ENCODE measurements at places on chromosomes 2 and 18.
A peak's percentile ranks its signal among the peaks of the same experiment; 100 is the strongest.

GRCh38 chr2:127479866-127480743 lies 46.2 kb downstream of the IWS1 start:
- no peak for DNase-seq

GRCh38 chr2:240564561-240565332 lies 3.5 kb upstream of the RNPEPL1 start:
- no peak for DNase-seq

GRCh38 chr2:25377822-25378421 lies 36.2 kb upstream of the DNMT3A start:
- DNase-seq, result no peak

DNA sequence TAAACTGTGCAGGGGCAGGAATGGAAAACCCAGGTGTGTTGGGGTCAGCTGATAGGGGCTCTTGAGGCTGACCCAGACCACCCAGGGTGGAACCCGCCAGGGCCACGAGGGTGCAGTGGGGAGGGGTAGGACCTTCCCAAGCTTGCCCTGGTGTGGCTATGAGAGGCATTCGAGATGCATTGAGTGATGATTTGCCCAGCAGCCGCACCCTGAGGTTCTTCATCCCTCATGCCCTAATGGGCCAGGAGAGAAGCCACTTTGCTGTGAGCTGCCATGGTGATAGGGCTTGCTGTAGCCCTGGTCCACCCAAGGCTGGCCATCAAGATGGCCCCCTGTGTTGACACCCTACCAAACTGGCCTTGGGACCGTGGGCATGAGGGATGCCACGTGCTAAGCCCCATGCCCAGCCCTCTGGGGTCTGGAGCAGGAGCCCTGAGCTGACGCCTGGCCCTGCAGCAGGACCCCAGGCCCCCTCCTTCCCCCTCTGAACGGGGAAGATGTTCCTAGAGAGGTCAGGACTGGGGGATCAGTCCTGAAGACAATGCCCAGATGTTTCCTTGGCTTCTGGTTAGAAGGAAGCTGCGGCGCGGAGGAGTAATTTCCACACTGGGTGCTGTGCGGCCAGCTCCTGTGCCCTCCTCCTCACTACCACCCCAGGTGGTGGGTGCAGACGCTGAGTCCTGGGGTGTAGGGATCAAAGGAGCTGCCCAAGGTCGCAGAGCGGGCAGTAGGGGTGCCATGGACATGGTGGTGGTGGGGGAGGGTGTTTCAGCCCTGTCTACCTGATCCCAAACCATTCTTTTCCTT lies 122.5 kb upstream of the HDAC4 start:
- no peak for DNase-seq

- no peak for DNase-seq
These were observed 101.5 kb downstream of the ALMS1 start for GRCh38 chr2:73487112-73487657.

DNA sequence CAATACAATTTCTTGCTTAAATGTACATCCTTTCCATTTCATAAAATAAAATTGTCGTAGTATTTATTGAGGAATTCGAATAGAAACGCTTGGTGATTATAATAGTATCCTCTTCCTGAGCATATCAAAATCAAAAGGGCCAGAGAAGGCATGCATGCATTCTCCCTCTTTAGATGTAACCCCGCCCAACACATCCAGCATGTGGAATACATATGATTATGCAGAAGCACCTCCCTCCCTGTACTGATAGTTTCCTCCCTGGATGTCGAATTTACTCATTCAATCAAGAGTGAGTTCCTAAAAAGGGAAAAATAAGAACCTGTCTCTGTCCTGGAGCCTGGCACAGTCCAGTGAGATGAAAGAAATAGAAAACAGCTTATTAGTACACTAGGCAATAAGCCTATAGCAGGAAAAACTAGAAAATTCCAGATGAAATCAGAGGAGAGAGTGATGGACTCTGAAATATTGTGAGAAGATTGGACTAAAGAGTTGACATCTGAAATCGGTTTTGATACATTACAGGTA lies 262.9 kb downstream of the RDH14 start:
- DNase-seq, result no peak

GRCh38 chr2:176066645-176067588 lies 16.8 kb downstream of the EVX2 start:
- no peak for DNase-seq

DNA sequence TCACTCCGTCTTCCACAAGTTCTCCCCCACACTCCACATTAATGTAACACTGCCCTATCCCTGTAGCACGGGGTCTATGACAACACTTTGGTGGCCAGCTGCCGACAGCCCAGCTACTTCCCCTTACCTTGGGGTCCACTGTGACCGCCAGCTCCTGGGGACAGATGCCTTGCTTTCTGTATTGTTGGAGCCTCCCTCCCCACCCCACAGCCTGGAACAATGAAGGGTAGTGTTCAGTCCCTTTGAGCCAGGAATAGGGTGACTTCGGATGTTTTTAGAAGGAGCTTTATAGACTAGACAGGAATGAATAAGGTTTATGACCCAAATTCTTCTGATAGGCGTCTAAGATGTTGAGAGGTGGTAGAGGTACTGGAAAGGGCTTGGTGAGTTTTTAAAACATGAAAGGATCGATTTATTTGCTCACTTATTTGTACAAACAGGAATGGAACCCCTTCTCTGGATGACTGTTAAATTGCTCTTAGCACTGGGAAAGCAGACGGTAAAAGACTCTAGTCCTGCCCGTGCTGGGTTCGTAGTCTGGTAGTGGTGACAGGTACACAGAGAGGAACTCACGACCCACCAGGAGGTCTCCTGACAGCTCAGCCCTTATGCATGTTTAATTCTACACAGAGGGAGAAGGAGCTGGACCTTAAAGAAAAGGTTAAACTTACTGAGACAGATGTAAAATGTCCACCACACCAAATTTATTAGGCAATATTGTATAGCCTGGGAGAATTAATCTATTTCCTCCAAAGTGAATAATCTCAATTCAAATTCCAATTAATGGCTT lies 90.9 kb downstream of the MYCN start:
- no peak for DNase-seq

DNA sequence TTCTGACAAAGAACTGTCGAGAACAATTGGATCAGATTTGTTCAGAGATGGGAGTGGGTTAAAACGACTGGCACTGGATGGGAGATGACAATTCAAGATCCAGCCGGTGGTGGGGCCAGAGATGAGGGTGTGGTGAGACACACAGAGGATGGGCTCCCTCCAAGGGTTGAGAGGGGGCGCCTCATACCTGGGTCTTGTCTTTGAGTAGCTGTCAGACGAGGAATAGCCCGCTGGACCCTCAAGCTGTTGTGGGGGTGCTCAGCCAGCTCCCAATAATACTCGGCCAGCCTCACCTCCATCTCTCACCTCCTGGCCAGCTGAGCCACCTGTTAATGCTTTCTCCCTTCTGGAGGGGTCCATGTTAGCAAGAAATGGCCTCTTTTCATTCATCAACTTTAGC lies 14.0 kb downstream of the INPP5D start:
- DNase-seq, result no peak

DNA sequence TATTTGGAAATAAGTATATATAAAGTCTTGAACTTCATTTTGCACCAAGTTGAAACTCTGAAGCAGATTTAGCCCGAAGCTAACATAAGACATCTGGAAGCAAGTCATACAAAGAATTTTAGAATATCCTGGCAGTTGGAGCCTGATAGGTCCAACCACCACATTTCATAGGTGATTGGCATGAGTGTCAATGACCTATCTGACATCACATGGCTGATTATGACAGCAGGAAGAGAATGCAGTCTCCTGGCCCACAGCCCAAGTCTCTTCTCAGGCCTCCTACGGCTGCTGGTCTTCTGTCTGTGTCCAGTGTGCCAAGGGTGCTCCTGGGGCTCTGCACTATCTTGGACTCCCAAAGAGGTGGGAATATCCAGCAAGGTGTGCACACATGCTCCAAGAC lies 325.7 kb upstream of the ACVR2A start:
- DNase-seq, result no peak

DNA sequence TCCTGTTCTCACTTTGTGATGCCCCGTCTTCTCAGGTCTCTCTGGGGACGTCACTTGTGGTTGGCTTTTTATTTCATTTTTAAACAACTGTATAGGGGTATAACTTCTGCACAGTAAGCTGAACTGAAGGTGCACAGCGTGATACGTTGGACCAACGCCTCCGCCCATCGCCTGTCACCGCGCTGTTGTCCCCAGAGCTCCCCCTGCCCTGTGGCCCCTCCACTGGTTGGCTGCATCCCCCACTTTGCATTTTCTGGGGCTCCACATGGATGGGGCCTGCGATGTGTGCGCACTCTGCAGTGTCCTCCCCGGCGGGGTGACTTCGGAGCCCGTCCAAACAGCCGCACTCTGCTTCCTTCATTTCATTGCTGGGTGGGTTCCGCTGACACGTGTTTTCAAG lies 14.3 kb downstream of the GPR35 start:
- DNase-seq, result no peak

GRCh38 chr2:7609974-7610373 lies 692.8 kb downstream of the RNF144A start:
- DNase-seq, result no peak

- DNase-seq, result peak; percentile 61
These were observed 29.2 kb downstream of the ZNF521 start for GRCh38 chr18:25322806-25323205.

GRCh38 chr2:54652540-54652939 lies 70.9 kb upstream of the EML6 start:
- no peak for DNase-seq

DNA sequence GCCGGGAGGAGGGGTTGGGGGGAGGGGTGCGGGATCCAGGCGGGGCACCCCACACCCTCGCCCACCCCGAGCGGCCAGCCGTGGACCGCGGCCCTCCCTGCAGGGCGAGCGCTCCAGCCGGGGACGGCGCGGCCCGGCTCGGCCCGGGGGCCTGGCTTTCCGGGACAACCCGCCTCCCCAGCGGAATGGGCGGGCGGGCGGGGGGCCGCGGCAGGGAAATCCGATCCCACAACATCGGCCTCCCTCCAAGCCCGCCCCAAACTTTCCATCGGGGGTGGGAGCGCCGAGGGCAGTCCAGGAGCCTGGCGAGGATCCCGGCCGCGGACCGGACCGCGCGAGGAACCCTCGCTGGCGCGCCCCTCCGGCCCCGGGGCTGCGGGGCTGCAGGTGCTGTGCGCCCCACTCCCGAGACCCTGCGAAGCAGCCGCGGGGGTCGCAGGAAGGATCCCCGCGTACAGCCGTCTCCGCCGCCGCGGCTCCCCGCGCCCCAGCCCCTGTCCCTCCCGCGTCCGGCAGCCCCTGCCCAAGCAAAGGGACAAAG lies 529 bp downstream of the SEMA4C start:
- DNase-seq, result no peak

DNA sequence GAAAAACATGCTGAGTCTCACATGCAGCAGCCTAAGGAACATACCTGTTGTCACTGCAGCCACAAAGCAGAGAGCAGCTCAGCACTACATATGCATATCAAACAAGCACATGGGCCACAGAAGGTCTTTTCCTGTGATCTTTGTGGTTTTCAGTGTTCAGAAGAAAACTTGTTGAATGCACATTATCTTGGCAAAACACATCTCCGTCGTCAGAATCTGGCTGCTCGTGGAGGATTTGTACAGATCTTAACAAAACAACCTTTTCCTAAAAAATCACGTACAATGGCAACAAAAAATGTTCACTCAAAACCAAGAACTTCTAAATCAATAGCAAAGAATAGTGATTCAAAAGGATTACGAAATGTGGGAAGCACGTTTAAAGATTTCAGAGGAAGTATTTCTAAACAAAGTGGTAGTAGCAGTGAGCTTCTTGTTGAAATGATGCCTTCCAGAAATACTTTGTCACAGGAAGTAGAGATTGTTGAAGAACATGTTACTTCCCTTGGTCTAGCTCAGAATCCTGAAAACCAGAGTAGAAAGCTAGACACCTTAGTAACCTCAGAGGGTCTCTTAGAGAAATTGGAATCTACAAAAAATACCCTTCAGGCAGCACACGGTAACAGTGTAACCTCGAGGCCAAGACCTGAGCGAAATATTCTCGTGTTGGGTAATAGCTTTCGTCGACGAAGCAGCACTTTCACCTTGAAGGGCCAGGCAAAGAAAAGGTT lies 34.1 kb downstream of the ZNF407 start:
- no peak for DNase-seq

GRCh38 chr2:19987936-19988335 lies 2.0 kb downstream of the WDR35 start:
- no peak for DNase-seq

DNA sequence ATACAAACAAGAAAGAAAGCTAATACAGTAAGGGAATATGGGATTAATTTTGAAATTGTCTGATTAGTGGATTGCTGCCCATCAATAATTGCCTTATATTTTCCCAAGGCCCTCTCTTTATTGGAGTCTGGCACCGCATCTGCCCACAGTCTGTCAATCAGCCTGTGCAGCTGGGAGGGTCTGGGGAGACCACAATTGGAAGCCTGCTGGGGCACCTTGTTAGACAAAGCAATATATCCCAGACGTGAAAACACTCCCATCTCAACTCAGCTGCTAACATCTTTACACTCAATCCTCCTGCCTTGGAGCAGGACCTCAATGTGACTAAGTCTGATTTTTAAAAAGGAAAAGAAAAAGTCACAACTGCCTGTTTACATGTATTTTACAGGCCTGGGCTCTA lies 258.6 kb downstream of the SRBD1 start:
- DNase-seq, result no peak

DNA sequence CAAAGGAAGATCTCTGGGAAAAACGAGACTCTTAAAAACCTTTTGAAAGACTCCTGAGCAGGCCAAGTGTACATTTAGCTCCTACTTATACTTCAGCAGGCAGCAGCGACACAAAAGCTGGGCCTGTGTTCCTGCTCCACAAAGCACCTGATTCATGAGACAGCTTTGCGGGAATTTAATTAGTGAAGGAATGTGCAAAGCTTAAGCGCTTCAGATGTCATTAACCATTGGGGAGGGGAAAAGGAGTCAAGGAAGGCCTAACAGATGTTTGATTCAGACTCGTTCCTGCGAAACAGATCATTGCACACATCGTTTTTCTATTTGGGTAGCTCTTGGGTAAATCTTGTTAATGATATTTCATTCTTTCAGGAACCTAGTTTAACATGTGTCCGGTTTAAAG lies 125.9 kb downstream of the MAIP1 start:
- peak; percentile 12 for DNase-seq

- DNase-seq, result no peak
These were observed 18.4 kb downstream of the TMEM200C start for GRCh38 chr18:5876891-5877290.

DNA sequence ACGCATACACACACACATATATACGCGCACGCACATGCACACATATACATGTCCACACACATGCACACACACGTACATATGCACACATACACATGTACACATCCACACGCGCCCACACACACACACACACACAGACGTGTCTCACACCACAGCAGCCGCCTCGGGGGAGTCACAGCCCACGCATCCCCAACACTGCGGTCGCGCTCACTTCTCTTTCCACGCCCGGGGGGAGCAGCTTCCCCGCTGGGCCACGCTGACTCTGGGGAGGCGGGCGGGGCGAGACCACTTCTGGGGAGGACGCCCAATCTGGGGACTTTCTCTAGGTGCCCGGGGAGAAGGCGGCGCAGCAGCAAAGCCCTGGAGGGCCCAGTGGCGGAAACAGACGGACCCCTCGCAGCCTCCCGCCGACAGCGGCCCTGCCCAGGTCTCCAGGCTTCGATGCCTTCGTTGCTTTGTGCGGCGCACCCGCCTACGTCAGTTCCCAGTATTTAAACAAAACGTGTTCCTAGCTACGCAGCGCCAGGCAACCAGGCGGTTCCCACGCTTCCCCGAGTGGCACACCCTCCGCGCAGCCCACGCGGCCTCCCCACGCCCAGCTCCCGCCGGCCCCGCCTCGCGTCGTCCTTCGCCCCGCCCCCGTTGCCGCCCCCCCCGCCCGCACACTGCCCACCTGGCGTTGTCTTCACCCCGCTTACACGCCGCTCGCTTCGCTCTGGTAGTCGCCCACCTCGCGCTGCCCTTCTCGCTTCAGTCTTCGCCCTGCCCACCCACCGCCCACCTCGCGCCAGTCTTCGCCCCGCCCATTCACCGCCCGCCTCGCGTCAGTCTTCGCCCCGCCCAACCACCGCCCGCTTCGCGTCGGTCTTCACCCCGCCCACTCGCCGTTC lies 810 bp upstream of the RBFA start:
- DNase-seq, result peak; percentile 66

All from foreskin melanocyte (primary cell).